Fibroblast of mammary gland (primary cell): ENCODE measurements at places on chromosomes 11 and 22.

- no peak for DNase-seq
These were observed 50.4 kb upstream of the CECR2 start for GRCh38 chr22:17318817-17319216.

DNA sequence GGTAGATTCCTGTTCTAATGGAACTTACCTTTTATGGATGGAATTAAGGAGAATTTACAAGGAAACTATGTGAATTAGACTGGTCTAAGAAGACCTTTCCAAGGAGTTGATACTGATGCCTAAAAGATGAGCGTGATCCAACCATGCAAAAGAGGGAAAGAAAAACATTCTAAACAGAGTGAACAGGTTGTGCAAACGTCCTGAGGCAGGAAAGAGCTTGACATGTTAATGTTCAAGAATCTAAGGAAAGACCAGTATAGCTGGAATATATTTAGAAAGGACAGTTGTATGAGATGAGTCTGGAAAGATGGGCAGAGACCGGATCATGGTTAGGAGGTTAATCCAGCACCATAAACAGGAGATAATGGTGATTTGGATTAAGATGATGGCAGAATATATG lies 1.3 kb downstream of the DDIAS start:
- DNase-seq, result no peak

- DNase-seq, result no peak
These were observed 30.5 kb downstream of the CDPF1 start for GRCh38 chr22:46219636-46220035.

- DNase-seq, result no peak
These were observed 1.2 kb downstream of the MAPK8IP2 start for GRCh38 chr22:50601669-50602337.

DNA sequence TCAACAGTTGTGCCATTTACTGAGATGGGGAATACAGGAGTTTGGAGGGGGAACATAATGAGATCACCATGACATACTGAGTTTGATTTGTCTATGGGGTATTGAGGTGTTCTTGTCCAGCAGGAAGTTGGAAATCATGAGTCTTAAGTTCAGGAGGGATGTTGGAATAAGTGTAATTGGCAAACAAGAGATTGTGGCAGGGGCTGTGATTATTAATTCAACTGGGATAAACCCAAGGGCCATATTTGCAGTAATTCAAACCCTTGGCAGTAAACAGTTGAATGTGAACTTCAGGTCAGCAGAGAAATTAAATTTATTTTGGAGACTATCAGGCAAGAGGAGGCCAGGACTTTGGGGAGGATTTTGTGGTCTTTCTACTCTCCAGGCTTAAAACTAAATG lies 33.4 kb downstream of the ADM start:
- no peak for DNase-seq
